ENCODE measurements at places on chromosomes 7 and 10. TPM values are rescaled to one million over a fixed set of nuclear protein-coding genes. Genes with fewer than 3 reads are reported as not detected.

FAM25C gene
- not detected for total RNA-seq

DNA sequence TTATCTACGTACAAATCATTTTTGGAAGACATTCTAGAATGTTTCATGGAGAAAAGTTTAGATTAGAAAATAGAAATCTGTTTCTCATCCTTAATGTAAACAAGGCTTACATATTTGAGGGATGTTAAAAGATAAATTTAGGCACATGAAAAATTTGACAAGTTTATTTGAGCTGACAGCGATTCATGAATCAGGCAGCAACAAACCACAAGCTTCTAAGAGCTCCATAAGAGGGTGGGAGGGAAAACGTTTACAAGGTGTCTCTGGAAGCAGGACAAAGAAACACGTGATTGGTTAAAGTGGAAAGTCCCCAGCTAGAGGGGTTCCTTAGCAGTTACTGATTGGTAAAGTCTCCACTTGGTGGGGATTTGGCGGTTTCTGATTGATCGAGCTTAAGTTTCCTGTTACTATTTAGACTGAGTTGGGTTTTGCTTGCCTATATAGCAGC is 228.9 kb upstream of the PITRM1 start:
- no peak for DNase-seq

STEAP1B gene
- total RNA-seq, result 24.5 TPM

GRCh38 chr7:107652642-107653041 is 8.0 kb upstream of the SLC26A4 start:
- no peak for DNase-seq

NUTM2E gene
- total RNA-seq, result not detected

LRRC18 gene
- not detected for total RNA-seq

MALRD1 gene
- 0.09 TPM for total RNA-seq

URGCP gene
- total RNA-seq, result 27.5 TPM

- no peak for DNase-seq
These were observed 38.9 kb downstream of the HK1 start for GRCh38 chr10:69317175-69317604.

DNA sequence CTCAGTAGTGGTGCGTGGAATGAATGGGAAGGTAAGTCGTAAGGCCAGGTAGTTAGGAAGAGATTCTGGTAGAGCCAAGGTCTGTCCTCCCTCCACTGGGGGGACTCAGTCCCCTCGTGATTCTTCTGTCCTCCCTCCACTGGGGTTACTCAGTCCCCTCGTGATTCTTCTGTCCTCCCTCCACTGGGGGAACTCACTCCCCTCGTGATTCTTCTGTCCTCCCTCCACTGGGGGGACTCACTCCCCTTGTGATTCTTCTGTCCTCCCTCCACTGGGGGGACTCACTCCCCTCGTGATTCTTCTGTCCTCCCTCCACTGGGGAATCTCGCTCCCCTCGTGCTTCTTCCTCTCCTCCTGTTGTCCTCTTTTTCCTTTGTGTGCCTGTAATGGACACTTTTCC is 125.1 kb downstream of the CELF2 start:
- no peak for DNase-seq

BTAF1 gene
- 36.0 TPM for total RNA-seq

NME8 gene
- total RNA-seq, result not detected

- peak; percentile 21 for DNase-seq
These were observed 30.3 kb downstream of the HACD1 start for GRCh38 chr10:17586821-17587234.

GRCh38 chr10:61796785-61797184 is 104.7 kb upstream of the ARID5B start:
- DNase-seq, result no peak

DNA sequence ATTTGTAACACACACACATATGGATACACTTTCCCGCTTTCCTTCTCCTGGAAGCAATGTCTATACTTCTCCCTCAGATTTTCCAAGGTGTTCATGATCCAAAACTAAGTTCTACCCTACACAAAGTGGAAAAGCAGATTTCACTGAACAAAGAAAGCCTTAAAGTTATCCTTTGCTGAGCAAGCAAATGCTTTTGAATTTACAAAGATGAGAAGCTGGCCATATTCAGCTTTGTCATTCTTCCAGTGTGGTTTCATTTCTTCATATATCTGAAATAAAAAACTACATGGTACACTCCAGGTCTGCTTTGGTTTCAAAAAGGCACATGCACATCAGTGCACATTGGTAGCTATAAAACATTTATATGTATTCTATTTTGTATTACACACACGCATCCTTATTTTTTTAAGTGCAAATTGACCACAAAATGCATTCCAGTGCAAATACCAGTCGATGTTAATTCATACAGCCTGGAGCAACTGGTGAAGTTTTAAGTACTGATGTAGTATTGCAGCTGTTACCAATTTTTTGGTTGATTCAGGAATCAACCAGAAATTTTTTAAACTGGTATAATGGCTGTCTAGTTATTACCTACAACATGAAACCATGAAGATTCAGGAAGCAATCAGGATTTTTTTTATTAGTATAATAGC is 65.5 kb upstream of the SRPK2 start:
- no peak for DNase-seq

IRF5 gene
- 0.17 TPM for total RNA-seq

HABP2 gene
- 0.19 TPM for total RNA-seq

GRCh38 chr7:98334081-98334480 is 52.6 kb downstream of the BRI3 start:
- no peak for DNase-seq

DNA sequence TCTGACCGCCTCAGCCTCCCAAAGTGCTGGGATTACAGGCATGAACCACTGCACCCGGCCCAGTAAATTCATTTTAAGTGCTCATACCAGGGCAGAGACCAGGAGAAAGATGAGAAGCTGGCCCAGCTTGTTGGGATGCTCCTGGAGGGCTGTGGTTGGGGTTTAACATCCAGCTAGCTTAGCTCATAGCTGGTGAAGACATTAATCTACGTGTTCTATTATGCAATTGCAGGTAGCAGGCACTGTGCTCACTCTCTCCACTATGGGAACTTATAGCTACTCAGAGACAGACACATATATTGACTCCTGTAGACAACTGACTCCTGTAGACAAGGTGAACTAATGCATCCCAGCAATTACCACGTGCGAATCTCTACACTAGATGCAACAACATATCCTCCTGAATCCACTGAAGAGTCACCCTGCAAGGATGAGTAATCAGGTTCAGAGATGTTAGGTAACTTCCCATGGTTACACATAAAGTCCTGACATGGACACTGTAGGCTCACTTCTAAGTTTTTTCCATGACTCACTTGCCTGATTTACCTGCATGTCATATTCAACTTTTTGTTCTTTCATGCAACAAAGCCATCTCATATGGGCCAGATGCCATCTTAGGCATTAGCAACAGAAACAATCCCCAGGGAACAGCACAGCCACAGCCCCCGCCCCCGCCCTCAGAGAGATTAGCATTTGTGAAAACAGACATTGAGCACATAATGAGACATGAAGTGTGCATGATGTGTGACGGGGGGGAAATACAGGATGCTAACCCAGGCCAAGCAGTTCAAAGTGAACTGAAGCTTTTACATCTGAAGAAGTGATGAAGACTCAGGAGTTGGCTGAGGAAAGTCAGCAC is 37.2 kb downstream of the ERLIN1 start:
- no peak for DNase-seq

DNA sequence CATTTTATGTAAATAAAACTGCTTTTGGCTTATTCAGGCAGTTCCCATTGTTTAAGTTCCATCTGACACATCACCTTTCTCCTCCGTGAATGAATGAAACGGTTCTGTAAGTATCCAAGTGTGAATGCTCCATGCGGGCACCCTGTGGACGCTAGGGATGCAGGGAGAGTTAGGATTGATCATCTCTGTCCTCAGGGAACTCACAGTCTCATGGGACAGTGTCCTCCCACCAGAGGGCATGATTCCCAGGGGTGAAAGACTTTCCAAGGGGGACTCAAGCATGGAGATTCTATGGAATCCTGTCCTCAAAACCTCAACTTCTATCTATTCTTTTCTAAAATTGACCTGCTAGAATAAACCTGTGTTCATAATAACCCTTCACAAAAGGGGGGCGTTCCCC is 98.8 kb downstream of the HECW1 start:
- no peak for DNase-seq

ENTPD1 gene
- total RNA-seq, result 32.2 TPM

GRCh38 chr10:90417476-90418210 is 440.2 kb downstream of the HTR7 start:
- no peak for DNase-seq

GRCh38 chr10:17375936-17376584 is 78.3 kb downstream of the ST8SIA6 start:
- DNase-seq, result peak; percentile 46

DNA sequence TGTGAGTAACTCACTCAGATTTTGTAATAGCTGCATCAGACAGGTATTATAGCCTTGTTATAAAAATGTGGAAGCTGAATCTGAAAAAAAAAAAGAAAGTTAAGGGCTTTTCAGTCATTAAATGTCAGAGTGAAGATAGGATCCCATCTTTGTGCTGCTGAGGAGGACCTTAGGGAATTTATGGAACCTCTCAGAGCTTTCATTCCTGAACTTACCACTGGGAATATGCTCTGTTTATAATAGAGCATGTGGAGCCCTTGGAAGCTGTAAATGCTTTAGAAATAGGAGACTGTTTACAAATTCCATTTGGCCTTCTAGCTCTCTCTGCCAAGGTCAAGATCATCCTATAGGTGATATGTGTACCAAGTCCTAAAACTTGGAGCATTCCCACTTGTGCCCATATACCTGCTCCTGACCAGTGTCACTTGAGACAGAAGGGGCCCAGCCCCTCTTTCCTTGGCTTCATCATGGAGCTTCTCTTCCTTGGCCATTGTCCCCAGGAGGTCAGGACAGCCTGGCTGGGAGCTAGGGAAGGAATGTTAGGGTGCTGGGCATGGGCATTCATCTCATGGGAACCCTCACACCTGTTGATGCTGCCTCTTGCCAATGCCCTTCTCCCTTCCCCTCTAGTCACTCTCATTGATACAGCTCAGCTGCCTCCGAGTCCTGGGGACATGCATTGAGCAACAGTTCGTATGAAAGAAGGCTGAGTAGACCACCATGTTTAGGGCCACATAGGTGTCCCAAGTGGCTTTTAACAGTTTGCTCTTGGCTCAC is 105.3 kb downstream of the LRRC18 start:
- no peak for DNase-seq

STEAP4 gene
- not detected for total RNA-seq

DNA sequence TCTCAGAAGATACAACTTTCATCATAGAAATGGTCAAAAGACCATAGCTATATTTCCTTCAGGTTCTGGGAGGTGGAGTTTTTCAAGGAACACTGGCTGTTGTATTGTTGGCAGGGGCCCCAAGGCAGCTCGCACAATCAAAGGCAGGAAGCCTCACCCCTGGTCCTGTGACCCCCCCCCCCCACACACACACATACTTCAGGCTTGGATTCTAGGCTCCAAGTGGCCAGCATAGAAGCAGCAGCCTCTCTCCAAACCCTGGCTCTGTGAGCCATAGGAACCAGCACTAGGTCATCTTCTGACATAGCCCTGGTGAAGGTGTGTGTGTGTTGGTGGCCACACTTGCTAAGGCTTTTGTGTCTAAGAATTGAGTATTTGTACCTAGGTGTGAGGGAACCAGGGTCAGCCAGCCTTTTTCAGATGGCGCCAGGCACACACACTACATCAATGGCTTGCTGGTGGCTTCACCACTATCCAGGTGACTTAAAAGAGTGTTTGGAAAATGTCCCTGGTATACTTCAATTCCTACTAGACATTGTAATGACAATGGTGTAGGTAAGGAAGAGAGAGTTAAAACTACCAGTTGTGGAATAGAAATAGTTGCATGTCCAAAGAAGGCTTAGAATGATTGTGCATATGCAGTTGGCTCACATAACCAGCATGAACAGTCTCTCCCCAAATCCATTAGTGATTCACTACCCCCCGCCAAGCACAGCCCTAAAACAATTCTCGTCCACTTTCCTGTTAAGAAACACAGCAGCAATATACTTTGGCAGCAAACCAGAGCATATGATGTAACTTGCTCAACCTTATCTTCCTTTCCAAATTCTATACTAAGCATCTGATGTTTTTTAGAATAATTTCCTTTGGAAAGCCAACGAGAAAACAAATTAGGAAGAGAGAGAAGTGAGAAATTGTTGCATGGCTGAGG is 91.3 kb downstream of the AVL9 start:
- peak; percentile 92 for DNase-seq

DNA sequence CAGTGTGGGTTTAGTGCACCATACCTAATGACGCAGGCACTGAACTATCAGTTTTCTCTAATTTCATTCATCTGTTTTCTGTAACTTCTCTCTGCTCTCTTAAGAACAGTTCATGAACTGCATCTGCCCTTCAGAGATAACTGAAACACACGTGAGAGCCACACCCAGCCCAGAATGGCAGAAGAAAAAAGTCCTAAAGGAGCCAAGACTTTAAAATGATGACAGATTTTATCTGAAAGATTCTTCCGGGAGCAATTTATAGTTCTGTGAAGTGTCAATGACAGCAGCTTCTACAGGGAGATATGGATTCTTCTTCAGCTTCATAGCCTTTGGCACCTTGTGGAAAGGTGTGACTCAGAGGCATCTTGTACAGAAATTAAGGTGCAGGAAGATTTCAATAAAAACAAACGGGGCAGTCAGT is 211.5 kb upstream of the SLC26A5 start:
- DNase-seq, result no peak

GRCh38 chr7:148535217-148535616 is 55.3 kb upstream of the C7orf33 start:
- peak; percentile 1 for DNase-seq

DNA sequence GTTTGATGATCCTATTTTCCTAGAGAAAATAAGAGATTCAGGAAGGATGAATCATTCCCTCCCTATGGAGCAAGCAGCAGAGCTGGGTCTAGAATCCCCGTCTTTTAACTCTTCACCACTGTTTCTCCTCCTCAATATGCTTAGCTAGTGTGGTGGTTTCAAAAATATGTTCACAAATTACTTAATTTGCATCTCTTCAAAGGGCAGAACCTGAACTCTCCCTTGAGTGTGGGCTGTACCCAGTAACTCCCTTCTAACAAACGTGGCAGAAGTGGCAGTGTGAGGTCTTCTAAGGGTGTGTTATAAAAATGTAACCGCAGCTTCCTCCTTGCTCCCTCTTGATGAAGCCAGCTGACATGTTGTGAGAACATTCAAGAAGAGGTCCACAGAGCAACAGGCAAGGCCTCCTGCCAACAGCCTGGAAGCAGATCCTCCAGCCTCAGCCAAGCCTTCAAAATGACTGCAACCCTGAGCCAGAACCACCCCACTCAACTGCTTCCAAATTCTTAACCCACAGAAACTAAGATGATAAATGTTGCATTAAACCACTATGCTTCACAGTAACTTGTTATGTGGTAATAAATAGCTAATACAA is 36.6 kb downstream of the SRPK2 start:
- DNase-seq, result peak; percentile 70

CHST15 gene
- 99.0 TPM for total RNA-seq

DNA sequence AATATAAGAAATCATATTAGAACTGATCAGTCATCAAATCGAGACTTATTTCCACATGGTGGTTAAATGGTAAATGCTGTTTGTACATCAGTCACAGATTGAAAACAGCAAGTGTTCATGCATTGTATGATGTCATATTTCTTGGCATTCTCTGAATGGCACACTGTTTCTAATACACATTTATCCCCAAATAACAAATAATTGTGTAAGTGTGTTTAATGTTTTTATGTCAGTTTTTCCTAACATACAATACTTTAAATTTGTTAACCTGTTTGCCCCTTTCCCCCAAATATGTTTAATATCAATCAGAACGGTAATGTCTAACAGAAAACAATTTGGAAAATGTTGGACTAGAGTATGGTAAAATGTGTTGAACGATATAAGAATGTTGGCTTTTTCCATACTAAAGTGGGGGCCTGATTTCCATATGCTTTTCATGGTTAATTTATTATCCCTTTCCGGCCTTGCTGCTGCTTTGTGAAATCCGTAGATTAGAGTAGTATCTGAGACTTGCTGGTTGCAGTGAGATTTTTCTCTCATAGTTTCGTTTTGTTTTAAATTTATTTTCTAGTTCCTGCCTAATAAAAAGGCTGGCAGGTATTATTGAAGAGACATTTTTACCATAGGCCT is 23.7 kb downstream of the RAB18 start:
- no peak for DNase-seq

Measured in dermis blood vessel endothelial cell (primary cell).